ENCODE measurements at places on chromosomes 12 and 14.

DNA sequence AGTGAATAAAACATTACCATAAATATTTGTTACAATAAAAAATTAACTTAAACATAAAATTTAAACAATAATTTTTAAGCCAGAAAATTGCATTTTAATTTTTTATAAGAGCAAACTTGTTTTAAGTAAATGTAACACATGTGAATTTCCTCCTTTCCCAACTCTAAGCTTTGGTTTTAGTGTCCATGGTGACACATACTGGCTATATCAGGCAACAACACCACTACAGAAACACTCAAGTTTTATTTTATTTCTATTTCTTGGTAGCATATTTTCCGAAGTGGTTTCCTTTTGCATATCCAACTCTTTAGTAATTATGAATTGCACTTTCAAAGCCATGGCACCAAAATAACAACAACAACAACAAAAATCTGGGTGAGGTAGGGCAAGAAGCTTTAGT, 2.2 kb downstream of the NELL2 start:
- DNase-seq = no peak

DNA sequence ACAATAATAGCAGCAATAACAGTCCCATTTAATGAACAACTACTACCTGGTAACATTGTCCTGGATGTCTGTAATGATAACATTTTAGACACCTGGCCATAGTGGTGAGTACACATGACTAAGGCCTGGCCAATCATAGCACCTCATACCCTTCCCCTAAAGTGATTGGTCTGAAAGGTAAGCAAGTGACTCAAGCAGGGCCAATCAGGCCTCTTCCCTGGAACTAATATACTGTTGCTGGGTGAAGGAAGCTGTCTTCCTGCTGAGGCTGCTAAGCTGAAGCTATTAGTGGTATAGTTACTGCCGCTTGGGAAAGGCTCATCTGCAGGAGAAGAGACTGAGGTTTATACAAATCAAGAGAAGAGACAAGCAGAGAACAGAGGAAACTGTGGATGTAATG, 18.7 kb upstream of the NOS1 start:
- no peak for DNase-seq

- no peak for DNase-seq
Observed at GRCh38 chr12:109645708-109646107, 67.9 kb upstream of the FAM222A start.

GRCh38 chr12:6604259-6605029, 2.7 kb downstream of the CHD4 start:
- DNase-seq = no peak

DNA sequence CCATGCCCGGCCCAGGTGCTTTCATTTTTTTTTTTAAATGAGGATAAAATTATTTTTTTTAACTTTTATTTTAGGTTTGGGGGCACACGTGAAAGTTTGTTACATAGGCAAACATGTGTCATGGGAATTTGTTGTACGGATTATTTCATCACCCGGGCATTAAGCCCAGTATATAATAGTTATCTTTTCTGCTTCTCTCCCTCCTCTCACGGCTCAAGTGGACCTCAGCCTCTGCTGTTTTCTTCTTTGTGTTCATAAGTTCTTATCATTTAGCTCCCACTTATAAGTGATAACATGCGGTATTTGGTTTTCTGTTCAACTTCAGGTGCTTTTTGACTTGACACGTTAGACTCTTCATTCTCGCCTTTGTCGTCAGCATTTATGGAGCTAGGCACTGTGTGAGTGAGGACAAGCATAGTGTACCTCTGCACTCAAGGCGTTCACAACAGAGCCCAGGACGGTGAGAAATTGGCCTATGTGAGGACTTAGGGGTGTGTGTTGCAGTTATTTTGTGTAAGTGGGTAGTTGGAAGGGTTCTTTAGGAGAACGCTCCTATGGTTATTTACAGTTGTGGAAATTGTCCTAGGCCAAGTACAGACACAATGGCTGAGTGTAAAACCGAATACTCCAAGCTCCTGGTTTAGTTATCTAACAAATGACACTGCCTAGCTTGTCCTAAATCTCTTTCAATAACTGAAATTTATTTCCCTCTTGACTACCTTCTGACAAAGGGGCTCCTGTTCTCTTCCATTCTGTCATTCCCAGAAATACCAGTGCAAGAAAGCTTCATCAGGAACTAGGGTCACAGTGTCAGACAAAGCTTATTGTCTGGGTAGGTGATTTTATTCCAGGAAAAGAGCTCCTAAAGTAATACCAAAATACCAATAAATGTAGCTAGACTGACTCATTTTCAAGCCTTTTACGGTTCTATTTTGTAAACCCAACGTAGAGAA, 200.5 kb upstream of the PRICKLE1 start:
- no peak for DNase-seq

- DNase-seq = no peak
Observed at GRCh38 chr12:60078026-60078425, 482.2 kb downstream of the SLC16A7 start.

All from stimulated activated naive CD8-positive, alpha-beta T cell treated with anti-CD3 and anti-CD28 coated beads, Interleukin-15, amount 100 ng/mL, for 72 hours (primary cell).